ENCODE measurements at places on chromosomes 1 and 21.

GRCh38 chr21:31337996-31338907, 5.8 kb downstream of the TIAM1 start:
- DNase-seq, result no peak

DNA sequence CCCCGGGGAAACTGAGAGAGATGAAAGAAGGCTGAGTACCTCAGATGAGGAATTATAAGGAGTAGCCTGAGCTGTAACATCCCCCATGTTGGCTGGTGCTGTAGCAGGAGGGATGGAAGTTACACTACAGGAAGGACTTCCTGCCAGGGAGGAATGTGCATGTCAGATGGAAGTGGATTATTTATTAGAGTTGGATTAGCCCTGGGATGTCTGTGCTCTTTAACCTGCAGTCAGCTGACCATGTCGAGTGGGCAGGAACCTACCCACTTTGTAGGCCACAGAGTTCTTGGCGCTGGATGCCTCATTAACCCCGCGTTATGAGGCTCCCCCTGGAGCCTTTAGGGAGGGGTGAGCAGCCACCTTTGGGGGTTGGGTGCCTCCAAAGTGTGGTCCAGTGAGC, 757 bp upstream of the SEMA4A start:
- no peak for DNase-seq

GRCh38 chr1:240508950-240509349, 103.0 kb downstream of the GREM2 start:
- DNase-seq, result no peak

DNA sequence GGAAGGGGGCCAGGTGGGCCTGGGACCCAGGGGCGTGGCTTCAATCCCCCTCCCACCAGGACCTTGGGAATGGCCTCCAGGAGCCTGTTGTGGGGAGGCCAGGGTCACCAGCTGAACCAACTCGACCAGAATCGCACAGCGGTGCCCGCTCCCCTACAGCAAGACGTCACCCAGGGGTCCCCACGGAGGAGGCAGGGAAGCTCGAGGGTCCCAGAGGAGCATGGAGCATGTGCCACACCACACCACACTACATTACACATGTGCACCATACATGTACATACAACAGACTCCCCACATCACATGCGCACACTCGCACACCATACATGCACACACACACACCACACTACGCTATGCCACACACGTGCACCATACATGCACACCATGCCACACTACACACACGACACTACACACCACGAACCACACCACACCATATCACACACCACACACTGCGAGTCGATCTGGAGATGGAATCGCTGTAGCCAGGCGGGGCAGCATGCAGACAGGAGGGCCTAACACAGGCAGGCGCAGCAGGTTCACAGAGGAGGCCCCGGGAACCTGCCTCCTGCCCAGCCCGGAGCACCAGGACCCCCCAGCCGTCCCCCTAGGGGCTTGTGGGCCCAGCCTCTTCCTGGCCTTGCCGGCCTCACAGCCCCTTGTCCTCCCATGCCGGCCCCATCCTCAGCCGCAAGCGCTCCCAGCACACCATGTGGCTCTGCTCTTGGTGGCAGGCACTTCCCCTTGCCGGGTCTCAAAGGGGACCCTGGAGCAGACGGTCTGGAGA, 596 bp downstream of the ITGB2 start:
- peak; percentile 47 for DNase-seq

GRCh38 chr1:201614262-201615015, 75.5 kb downstream of the NAV1 start:
- DNase-seq, result no peak

DNA sequence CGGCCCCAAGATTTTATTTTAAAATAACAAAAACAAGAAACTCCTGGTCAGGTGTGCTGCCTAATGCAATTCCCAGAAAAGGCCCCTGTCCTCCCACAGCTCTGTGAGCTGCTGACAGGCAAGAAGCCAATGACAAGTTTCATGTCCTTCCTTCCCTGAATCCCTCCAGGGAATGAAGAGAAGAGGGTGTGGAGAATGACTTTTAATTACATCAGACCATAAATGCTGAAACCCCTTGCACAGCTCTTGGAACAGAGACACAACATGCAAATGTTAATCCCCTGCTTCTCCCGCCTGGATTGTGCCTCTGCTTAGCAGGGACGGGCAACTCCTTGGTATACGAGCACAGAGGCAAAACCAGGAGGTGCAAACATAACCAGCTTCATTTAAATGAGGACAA, 228.1 kb upstream of the CAMK1G start:
- no peak for DNase-seq

DNA sequence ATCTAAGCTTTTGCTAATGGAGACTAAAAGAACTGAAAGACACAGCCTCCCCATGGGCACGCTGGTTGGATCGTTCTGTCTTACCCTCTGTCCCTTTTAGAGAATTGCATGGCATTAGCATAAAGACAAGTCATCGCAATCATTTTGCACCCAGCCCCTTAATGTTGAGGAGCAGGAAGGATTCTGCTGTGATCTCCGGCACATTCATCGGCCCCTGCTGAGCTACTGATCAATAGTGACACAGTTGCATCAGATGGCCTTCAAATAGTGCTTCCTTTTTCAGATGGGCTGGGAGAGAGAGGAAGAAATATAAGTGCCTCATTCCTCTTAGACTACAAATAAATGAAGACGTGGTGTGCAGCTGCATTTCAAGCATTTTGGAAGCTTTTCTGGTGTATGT, 75.4 kb downstream of the NOS1AP start:
- DNase-seq, result no peak

DNA sequence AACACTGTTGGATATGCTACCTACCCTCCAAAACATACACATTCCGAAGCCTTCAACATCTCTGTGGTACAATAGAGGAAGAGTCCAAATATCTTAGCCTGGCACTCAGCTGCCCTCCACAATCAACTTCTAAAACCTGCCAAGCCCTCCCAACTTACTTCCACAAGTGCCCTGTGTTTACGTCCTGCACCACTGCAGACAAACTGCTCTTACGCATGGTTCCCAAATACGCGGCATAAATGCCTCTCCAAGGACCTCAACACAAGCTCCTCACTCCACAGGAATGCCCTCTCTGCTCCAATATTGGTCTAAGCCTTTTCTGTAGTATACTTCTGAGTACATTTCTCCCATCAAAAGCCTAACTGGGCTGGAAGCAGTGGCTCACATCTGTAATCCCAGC, 6.8 kb downstream of the AK2 start:
- no peak for DNase-seq

- DNase-seq, result no peak
Observed at GRCh38 chr1:36530261-36530660, 47.5 kb upstream of the CSF3R start.

DNA sequence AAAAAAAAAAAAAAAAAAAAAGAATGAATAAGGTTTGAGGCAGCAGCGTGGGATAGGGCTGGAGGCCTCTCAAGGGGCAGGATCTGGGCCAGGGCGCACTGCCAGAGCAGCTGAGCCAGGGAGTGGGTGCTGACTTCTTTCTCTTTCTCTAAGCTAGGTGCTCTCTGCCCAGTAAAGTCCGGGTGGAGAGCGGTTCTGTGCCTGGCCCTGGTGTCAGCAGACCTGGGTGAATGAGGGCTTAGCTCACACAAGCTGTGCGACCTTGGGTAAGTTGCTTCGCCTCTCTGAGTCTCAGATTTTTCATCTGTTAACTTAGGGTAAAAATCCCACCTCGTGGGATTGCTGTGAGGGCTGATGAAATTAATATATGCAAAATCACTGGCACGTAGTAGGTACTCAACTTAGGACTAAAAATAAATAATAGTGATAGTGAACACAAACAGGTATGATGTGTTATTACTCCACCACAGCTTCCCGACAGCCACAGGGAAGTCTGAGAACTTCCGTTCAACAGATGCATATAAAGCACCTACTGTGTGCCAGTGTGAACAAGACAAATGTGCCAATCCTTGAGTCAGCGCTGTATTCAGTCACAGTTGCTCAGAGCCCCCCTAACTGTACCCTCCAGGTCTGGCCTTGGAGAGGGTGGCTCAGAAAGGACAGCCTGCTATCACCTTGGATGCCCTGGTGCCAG, 2.0 kb upstream of the FAM131C start:
- no peak for DNase-seq

- no peak for DNase-seq
Observed at GRCh38 chr1:31444725-31445448, 31.9 kb downstream of the SERINC2 start.

GRCh38 chr1:86993269-86993985, 79.0 kb downstream of the HS2ST1 start:
- DNase-seq, result no peak

- no peak for DNase-seq
Observed at GRCh38 chr1:194535369-194535768, 1349.0 kb upstream of the B3GALT2 start.

DNA sequence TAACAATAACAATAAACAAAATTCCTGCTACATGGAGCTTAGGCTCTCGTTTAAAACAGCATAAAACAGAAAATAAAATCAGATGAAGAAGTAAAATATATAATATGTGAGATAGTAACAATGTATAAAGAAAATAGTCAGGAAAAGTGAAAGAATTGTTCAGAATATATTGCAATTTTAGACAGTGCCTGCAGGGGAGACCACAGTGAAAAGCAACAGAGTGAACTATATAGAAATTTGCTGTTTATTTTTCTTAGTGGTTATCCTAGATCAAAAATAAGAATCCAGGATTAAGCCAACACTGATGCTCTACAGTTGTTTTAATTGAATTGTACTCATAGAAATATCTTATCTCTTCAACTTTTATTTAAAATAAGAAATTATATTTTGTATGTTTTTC, 1639.0 kb upstream of the B3GALT2 start:
- no peak for DNase-seq

DNA sequence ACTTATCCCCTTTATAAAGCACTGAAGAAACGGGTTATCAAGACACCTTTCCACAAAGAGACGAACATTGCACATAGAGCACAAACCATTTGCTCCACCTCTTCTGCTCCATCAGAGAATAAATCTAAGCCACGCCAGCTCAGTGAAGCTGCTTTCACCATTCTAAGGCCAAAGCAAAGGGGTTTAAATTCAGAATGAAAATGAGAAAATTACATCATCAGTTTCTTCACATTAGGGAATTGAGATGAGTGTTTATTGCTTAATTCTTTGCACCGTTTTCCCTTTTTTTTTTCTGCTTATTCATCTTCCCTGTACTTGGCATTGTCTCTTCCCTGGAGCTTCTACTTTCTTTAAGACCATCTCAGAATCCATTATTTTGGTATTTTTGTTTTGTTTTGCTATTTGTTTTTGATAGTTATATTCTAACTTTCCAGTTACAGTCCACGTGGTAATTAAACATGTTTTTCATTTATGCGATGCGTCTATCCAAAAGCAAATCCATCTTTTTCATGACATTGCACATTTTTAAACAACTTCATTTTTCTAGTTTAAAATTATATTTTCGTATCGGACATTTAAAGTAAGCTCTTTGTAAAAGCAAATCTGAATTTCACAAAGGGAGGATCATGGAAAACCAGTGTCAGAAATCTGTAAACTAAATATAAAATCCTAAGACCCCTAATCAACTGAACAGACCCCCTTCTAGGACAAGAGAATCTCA, 1.9 kb upstream of the OR2T34 start:
- no peak for DNase-seq

DNA sequence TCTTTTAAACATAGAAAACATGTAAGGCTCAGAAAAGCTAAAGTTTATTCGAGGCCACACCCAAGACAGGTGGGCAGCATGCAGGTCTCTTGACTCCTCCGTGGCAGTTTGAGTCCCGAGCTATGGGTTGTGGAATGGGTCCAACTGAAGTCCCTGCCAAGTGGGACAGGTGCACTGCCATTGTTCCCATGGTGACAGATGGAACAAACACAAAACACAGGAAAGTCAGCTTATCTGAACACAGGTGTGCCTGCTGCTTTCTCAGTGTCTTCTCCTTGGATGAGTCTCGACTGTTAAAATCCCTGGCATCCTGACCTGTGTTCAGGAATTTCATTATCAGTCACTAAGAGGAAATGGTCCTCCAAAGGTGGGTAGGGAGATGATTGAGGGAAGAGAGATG, 99.0 kb upstream of the RAB4A start:
- DNase-seq, result no peak
